MV-4-11 (cell line): ENCODE measurements at places on chromosomes 3 and 15.
A peak's percentile ranks its signal among the peaks of the same experiment; 100 is the strongest.

DNA sequence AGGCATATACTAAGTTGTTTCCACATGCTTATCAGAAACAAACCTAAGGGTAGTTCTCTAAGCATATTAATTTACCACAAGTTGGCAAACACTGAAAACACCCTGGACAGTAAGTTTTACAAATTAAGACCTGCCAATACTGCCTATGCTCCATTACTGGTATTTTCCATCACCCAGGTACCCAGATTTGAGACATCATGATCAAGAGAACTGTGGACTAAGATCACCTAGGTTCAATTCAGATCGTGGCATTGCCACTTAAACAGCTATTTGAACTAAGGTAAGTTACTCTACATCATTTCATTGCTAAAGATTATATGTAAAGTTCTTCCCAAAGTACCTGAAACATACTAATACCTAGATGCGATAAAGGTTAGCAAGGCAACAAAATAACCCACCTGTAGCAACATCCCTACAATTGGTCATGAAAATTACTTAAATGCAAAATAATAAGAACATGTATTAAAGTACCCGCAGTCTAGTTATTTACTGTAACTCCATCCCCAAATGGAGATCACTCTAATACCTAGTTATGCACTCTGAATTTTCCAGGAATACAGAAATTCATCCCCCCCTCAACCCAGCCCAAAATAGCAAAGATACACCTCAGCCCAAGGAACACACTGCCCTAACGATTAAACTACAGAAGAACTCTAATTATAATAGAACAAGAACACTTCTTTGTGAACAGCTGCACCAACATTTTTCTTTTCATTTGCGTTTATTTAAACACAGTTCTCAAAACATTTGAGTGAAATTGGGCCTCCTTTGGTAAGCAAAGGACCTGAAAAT lies 21.6 kb downstream of the TRA2B start:
- no peak for DNase-seq

DNA sequence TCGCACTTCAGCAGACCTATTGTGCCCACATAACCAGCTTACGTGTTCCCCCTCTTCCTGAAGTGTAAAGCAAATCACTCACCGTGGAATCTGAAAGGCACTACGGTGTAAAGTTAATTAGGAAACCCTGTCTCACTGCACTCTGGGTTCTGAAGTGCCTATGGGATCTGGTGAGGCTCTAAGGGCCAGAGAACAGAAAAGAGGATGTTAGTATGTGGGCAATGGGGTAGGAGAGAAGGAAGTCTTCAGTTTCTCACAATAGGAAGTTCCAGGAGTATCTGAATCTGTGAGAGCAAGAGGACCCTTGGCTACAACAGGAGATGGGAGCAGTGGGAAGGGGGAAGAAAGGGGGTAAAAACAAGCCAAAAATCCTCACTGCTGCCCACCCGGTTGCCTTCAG lies 71.4 kb downstream of the ITGB5 start:
- peak; percentile 40 for DNase-seq

- no peak for DNase-seq
Measured at GRCh38 chr3:123312331-123313265, 110.9 kb downstream of the SEC22A start.

DNA sequence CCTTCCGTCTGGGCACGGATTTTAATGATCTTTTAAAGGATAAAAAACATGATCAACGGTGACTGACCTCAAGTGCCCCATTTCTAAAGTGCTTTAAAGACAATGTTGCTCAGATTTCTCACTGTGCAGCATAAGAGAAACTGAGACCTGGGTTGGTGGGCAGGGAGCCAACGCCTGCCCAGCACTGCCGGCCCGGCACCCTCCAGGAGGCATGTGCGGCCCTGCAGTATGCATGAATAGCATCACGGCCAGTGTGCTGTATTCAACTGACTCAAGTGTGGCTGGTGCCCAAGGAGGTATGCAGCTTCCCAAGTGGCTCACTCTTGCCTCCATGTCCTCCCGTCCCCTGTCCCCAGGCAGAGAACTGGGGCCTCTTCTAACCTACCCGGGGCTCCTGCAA lies 30.3 kb downstream of the SEC61A1 start:
- DNase-seq: no peak

DNA sequence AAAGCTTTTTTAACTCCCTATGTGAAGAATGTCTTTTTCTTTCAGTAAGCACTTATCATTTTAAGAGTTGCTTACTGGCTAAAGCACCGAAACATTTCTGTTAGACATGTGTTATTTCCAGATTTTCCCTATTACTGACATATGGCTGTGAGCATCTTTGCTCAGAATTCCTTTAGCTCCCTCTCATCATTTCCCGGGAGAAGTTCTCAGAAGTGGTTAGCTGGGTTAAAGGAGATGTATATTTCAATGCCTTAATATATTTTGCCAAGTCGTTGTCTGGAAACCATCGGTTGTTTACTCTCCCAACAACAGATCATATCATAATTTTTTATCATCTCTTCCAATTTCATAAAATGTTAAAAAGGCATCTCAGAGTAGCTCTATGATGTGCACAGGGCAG lies 396.5 kb downstream of the OCA2 start:
- no peak for DNase-seq

DNA sequence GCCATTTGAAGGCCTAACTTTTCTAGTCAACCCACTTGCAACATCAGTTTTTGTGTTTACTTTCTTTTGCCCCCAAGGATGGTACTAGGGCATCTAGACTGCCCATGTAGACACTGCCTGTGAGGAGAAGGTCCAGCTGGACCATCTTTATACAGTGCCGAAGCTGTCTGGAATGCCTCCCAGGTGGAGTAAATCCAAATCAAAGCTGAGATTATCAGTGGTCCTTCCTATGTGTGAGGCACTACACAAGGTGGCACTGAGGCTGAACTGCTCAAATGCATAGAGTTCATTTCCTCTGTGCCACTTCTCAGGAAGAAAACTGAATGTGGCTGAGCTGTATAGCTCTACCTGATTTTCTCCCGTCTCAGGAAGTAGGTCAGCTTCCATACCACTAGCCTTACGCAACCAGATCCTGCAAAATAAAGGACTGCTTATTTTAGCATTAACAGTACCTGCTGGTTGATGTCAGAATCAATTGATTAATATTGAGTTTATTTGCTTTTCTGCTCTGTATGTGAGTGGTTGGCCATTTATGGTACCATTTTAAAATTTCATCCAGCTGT lies 106.1 kb downstream of the GHSR start:
- no peak for DNase-seq
